ENCODE measurements at places on chromosomes 7 and 10.

GRCh38 chr10:119314061-119314460 lies 106.7 kb downstream of the GRK5 start:
- no peak for DNase-seq

DNA sequence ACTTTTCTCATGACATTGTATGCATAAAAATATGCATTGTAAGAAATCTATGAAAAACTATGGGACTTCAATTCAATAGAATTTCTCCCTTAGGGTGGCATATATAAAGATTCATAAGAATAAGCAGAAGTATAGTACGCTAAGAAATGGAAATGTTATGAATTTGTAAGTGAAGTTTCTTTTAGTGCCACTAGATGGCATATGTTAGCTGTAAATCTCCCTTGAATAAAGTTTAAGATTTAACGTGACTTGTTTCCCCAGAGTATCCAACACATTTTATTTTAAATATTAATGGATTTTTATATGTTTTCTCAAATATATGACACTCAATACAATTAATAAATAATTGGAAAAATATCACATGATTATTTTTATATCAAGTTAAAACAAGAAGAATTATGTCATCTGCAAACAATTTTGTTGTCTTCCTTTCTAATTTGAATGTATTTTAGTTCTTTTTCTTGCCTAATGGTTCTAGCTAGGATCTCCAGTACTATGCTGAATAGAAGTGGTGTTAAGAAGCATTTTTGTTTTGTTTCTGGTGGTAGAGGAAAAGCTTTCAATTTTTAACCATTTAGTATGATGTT lies 287.2 kb downstream of the HGF start:
- DNase-seq = no peak

- DNase-seq = no peak
These were observed 138.2 kb upstream of the MKLN1 start for GRCh38 chr7:131189488-131189887.

DNA sequence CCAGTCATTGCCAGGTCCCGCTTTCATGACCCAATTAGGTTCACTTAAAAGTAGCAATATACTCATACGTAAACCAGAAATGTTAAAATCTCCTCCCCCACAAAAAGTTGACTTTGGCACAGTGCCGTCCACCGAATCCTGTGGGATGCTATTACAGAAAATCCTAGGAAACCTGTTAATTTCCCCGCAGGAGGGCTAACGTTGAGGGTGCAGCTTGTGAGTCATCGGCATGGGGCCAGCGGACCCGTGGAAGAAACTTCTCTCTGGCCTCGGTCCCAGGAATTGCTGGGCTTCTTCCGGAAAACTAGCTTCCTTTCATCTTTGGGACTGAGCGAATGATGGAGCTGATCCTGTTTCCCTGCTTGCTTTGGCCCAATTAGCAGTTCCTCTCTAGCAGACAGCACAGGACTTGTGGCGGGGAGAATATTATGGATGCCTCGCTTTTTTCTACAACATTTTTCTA lies 13.5 kb downstream of the CRYGN start:
- no peak for DNase-seq

GRCh38 chr10:70350501-70350900 lies 31.9 kb downstream of the LRRC20 start:
- no peak for DNase-seq

DNA sequence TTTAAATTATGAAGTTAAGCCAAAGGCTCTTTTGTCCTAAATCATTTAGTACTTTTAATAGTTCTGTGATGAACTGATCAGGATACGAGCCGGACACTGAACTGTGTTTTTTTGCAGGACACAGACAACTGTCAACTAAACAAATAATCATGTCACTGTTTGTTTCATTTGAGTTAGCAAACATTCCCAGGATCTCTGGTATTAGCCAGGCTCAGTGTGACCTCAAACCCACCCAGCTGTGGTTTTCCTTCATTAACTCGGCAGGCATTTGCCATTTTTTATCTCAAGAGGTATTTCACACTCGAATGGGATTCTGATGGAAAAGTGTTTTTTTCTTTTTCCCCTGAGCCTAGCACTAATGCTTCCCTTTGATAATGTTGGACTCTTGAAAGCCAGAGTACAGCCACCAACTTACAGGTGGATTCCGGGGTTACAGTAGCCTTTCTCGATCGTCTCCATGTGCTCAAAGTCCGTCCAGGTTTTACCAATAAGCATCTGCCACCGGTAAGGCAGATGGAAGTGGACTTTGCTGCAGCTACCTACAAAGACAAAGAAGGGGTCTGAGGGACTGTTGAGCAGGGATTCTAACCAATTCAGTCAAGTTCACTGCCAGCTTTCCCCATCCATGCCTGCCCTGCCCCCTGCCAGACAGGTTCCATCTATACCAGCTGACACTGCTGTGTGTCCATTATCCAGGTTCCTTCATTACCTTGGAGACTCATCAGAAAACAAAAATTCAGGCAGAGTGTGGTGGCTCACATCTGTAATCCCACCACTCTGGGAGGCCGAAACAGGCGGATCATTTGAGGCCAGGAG lies 33.4 kb downstream of the ZC3HAV1 start:
- no peak for DNase-seq
